Renal cortex interstitium (tissue), 15 donors: ENCODE measurements at places on chromosomes 12 and 14.

DNA sequence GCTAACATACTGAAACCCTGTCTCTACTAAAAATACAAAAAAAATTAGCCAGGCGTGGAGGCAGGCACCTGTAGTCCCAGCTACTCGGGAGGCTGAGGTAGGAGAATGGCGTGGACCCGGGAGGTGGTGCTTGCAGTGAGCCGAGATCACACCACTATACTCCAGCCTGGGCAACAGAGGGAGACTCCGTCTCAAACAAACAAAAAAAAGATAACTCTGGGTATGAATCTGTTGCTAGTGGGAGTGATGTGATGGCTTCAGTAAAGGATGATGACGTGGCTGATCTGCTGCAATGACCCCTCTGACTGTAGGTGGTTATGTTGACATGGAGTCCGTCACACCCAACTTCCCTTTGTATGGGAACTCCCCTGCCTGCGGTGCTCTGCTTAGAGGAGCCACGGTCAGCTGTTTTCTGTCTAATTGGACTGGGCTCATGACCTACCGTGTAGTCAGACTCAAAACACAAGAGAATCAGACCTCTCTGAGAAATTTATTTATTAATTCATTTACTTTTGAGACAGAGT is 59.1 kb upstream of the MED13L start:
- no peak for DNase-seq

DNA sequence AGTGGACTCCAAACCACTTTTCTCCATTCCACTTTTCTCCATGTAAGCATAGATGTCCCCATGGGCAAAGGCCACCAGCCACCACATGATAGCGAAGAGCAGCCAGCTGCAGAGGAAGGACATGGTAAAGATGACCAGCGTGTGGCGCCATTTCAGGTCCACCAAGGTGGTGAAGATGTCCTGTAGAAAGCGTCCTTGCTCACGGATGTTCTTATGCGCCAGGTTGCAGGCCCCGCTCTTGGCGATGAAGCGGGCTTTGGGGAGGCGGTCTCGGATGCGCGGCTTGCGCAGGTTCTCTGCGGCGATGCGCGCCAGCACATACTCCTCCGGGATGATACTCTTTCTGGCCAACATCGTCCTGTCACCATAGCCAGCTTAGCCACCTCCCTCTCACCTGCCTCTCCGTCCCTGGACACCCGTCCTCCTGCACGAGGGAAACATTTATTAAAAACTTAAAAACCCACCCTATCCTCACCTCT is 1.2 kb downstream of the KCNJ8 start:
- DNase-seq = no peak

GRCh38 chr14:61280092-61280525 is 1.0 kb downstream of the TMEM30B start:
- DNase-seq = no peak

- DNase-seq = no peak
Observed at GRCh38 chr12:4140581-4141301, 132.8 kb upstream of the CCND2 start.

GRCh38 chr12:109385339-109386058 is 37.8 kb downstream of the MYO1H start:
- DNase-seq = peak; percentile 33

DNA sequence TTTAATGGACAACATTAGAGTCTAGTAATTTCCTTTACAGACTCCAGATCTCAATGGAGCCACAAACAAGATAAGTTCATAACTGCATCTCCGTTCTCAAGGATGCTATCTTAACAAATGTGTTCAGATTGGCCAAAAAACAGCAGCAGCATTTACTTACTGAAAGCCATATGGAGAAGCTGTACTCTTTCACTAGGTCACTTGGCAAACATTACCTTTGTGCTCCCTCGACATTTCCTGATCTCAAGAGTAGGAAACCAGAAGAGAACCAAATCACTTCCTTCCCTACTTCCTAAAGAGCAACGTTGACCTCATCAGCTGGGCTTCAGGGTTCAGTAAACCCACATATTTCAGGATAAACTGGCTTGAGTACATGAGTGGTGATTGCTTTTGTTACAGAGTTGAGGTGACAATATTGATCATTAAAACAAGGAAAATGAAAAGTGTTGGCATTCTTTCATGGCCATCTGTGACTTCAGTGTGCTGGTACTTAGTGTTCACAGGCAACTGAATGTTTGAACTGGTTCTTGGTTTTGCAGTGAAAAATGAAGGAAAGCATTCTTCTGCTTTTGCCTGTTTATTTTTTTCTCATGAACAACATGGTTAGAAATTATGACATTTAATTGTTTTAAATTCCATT is 449.6 kb downstream of the TMEM117 start:
- no peak for DNase-seq

DNA sequence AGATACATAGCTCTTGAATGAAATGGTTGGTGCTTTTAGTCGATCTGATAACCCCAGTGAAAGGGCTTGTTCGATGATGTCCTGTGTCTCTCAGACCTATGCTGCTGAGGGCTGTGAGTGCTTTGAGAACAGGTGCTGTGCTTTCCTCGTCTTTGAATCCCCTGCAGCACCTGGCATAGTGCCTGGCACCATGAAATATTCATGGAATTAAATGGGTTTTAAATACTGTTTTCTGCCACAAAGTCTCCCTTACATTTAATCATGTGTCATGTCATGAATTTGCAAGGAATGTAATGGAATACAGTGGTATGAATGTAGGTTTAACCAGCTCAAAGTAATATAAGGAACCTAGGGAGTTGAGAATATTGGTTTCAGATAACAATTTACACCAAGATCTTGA is 220.5 kb upstream of the PRICKLE1 start:
- DNase-seq = no peak

DNA sequence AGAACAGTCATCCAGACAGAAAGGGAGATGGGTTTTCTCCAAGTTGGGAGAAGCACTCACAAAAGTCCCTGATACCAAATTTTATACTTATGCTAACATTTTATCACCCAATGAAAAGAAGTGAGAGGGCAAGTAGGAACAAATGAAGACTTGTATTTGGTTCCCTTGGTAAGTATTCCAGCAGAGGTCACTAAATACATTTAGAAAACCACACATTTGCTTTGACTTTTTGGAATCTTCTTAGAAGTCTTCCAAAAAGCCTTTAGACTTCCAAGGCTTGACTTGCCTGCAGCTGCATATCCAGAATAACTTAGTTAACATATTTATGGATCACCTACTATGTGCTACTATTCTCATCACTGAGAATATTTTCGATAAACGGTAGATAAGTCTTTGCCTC is 3.1 kb upstream of the GYS2 start:
- DNase-seq = no peak

DNA sequence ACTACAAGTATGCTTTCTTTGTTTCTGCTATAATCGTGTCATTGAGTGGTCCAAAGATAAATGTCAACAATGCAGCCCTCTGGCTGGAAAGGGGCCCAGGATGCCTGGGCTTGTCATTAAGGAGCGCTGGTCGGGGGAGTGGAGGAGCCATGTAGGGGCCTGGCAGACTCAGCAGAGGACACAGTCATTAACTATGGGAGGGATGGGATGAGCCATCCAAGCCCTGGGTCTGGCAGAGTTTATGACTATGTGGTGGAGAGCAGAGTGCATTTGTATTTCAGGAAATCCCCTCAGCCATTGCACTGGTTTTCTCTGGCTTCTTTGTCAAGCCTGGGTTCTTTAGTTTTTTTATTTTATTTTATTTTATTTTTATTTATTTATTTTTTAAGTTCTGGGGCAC is 243.1 kb downstream of the C12orf75 start:
- DNase-seq = no peak

DNA sequence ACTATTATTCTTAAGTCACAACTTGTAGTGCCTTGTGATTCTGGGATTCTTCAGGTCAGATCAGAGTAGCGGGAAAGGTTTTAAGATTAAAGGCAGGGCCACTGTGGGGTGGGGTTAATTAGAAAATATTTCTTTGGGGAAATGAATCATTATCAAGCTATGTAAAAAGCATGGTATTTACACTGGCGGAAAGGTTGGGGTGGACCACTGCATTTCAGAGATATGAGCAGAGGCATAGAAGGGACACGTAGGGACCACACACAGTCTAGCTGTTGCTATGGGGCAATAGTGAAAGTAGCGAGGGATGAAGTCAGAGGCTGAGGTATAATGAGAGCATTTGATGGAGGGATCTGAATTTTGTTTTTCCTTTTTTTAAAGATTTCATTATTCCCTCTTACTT is 31.7 kb upstream of the KCNH3 start:
- DNase-seq = no peak

- no peak for DNase-seq
Observed at GRCh38 chr12:67386869-67387565, 117.9 kb downstream of the CAND1 start.

GRCh38 chr12:124667506-124668326 is 100.3 kb upstream of the NCOR2 start:
- DNase-seq = no peak

GRCh38 chr12:85569261-85569660 is 266.9 kb downstream of the RASSF9 start:
- no peak for DNase-seq

DNA sequence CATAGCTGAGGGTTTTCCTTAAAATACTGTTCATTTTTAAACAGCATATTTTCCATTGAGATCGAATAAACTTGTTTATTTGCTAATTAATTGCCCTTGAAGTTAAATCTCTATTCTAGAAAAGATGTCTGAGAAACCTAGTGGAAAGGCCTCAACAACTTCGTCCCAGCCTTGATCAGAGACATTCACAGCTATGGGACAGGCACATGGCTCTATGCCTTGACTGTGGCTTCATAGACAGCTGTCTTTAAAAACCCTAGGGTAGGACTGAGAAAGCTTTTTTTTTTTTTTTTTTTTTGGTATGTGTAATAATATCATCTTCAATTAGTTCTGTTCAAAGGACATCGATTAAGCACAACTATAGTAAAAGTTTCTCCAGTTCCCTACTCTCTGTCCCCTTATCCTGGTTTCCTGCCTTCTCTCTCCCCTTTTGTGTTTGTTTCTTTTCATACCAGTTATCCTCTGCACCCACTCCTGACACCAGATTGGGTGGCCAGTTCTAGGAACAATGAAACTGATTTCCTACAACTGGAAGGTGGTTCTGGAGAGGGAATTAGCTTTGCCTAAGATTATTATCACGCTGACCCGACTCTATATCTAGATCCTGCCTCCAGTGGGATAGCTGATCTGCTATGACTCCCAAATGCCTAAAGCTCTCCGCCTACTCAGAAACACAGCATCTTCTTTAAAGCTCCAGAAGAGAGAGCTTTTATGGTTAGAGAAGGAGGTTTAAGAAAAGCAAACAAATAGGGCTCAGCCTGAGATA is 20.3 kb downstream of the SOCS2 start:
- no peak for DNase-seq

DNA sequence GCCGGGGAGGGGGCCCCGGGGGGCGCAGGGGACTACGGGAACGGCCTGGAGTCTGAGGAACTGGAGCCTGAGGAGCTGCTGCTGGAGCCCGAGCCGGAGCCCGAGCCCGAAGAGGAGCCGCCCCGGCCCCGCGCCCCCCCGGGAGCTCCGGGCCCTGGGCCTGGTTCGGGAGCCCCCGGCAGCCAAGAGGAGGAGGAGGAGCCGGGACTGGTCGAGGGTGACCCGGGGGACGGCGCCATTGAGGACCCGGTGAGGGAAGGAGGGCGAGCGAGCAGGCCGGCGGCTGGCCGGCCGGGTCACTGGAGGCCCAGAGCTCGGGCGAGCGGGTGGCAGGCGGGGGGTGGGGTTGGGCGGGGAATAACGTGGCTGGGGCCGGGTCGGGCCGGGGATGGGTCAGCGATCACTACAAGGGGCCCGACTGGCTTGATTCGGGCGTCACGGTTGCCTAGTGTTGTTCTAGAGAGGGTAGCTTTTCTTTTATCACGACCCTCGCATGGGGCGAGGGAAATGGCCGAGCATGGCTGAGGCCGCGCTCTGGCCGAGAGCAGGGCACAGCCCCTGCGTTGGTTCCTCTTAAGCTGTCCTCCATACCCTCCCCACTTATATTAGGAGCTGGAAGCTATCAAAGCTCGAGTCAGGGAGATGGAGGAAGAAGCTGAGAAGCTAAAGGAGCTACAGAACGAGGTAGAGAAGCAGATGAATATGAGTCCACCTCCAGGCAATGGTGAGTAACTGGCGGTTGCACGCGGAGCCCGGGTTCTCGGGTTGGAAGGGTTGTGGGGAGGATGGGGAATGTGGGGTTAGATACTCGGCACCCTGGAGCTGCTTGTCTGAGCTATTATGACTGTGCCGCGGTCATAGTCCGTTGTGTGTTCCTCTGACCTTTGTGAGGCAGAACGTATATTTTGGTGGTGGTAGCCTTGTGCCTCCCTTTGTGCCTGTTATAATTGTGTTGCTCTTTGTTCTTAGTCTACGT is 603 bp downstream of the PABPN1 start:
- no peak for DNase-seq

DNA sequence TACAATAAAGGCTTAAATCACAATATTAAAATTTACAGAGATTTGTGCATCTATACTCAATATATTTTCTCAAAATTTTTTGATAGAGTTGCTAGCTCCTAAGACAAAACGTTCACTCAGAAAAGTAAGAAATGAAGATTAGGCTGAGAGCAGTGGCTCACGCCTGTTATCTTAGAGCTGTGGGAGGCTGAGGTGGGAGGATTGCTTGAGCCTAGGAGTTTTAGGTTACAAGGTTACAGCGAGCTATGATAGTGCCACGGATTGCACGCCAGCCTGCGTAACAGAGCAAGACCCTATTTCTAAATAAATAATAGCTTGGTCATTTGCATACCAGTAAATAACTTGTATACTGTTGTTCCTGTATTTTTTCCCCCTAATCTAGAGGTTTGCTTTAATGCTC is 35.0 kb upstream of the CFL2 start:
- DNase-seq = no peak
